ENCODE measurements at places on chromosomes 6 and 20.

GRCh38 chr6:163200289-163200688, 214.2 kb upstream of the QKI start:
- no peak for DNase-seq

DNA sequence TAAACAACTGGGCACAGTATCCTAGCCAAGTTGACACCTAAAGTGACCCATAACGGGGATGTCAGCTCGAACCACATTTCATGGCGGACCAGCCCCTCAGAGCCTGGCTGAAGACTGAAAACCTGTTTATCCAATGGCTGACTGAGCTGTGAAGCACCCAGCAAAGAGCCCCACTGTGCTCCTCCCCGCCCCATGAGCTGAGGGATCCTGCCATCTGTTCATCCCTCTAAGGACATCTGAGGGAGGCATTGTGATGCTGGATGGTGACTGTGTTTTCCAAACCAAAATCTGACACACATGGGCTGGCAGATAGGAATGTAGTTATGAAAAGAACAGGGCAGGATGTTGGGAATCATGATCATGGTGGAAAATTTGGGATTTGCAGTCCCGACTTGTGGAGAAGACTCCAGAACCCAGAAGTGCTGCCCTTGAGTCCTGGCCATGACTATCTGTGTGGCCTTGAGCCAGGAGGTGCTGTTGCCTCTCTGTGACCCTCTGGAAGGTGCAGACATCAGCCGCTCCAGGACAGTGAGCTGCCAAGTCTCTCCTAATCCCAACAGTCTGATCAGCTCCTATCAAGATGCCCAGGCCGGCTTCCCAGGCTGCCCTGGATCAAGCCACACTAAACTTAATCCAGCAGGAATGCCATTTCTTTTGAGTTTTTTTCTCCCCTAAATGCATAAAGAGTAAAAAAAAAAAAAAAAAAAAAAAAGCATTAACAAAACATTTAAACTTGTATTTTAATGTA, 5.7 kb downstream of the EDN3 start:
- DNase-seq: no peak

DNA sequence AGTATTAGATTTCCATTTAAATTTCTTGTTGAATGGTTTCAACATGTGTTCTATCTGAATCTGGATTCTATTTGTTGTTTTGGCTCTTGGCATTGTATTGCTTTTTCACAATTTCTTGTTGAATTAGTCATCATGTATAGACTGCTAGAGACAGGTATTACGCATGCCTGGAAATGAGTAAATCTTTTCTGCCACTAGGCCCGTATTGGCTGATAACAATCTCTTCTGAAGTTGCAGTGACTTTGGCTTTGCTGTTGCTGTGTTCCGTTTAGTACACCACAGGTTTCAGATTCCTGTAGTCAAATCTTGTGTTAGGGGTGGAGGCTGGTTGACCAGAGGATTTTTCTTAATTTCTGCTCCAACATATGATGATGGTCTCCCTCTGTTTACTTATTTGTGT, 1339.4 kb downstream of the GRIK2 start:
- peak; percentile 13 for DNase-seq

- DNase-seq: no peak
Observed at GRCh38 chr6:32941214-32941768, 463 bp upstream of the HLA-DMB start.

DNA sequence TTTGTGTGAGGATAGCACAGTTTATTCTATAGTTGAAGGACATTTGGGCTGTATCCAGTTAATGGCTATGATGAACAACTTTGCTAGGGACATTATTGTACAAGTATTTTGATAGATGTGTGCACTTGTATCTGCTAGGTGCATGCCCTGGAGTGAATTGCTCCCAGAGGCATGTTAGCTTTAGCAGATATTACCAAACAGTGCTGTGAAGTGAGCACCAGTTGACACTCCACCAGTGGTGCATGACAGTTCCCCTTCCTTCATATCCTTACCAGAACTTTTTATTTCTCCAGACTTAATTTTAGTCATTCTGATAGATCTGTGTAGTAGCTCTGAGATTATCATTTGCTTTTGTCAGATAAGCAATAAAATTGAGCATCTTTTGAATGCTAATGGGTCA, 48.9 kb upstream of the ENPP5 start:
- no peak for DNase-seq

GRCh38 chr6:11069760-11070159, 23.9 kb upstream of the SMIM13 start:
- no peak for DNase-seq

GRCh38 chr6:130964808-130965604, 98.0 kb downstream of the EPB41L2 start:
- DNase-seq: no peak

DNA sequence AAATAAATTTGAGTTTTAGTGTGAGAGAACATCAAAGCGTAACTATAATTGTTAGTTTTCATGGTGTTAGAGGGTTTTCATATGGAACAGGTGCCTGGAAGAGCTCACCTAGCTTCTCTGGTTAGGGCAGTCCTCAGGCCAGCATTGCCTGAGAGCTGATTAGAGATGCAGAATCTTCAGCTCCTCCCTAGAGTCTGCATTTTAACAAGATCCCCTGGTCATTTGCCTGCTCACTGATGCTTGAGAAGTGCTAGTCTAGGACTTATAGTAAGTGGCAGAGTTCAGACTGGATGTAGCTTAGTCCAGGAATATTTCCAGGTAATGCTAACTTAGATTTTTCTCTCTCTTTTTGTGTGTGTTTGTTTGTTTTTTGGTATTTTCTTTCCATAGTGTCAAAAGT, 21.7 kb upstream of the SMIM26 start:
- no peak for DNase-seq

DNA sequence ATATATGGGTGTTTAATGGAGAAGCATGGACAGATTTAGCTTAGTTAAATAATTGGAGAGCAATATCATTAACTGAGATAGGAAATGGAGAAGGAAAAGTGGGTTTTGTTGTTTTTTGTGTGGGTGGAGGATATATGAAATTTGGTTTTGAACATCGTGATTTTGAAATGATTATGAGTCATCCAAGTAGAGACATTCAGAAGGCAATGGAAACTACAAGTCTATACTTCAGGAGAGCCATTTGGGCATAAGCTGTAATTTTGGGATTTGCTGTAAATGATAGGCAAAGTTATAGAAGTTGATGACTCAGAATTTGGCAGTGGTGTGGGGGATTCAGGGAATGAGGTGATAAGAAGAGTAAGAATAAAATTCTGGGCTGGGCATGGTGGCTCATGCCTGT, 27.4 kb upstream of the FAM135A start:
- peak; percentile 9 for DNase-seq

DNA sequence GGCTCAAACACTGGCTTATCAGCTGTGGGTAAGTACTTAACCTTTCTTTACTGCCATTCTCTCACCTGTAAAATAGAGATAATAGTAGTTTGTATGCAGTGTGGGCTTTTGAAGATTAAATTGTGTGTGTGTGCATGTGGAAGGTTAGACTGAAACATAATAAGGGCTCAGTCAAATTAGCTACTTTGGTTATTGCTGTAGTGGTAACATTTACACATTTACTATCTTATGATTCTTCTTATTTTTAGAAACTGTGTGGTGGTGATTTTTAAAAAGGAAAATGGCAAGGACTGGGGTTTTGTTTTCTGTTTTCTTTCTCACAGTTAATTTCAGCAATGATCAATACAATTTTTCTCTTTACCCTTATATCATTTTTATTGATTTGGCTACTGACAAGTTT, 206.9 kb downstream of the NKAIN2 start:
- no peak for DNase-seq

GRCh38 chr6:89116702-89117101, 1.2 kb downstream of the SRSF12 start:
- DNase-seq: no peak

GRCh38 chr6:41700463-41701347, 34.7 kb downstream of the TFEB start:
- peak; percentile 41 for DNase-seq

DNA sequence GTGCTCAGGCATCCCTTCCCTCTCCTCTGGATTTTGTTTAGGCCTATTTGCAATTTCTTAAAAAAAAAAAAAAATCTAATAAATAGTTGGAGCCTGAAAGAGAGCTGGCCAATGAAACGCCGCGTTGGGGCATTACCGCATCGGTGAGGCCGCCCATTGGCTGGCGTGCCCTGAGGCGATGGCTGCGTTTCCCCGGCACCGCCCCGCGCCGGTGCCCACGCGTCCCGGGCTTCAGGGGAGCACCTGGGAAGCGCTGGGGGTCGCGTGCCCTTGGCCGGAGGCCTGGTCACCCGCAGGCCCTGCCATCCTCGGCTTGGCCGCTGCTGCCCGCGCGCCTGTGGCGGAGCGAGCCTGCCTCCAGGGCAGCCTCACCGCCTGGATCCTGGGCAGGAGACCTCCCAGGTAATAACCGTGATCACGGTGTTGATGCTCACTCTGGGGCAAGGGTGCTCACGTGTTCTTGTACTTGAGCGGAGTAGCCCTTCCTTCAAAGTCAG, 155.4 kb downstream of the NRN1 start:
- peak; percentile 30 for DNase-seq

GRCh38 chr20:50654904-50655303, 36.4 kb downstream of the RIPOR3 start:
- DNase-seq: no peak

GRCh38 chr6:123896869-123897268, 93.2 kb downstream of the NKAIN2 start:
- DNase-seq: no peak

DNA sequence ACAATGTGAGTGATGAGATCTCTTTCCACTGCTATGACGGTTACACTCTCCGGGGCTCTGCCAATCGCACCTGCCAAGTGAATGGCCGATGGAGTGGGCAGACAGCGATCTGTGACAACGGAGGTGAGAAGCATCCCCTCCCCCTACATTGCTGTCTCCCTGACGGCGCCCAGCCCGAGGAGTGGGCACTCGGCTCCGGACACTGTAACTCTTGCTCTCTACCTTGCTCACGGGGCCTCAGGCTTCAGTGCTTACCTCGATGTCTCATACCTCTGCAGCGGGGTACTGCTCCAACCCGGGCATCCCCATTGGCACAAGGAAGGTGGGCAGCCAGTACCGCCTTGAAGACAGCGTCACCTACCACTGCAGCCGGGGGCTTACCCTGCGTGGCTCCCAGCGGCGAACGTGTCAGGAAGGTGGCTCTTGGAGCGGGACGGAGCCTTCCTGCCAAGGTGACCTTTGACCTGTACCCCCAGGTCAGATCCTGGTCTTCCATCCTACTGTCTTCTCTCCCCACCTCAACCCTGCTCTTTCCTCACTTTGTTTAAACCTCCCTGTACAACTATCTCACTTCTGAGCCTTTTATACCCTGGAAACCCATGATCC, 1.3 kb downstream of the CFB start:
- DNase-seq: no peak

DNA sequence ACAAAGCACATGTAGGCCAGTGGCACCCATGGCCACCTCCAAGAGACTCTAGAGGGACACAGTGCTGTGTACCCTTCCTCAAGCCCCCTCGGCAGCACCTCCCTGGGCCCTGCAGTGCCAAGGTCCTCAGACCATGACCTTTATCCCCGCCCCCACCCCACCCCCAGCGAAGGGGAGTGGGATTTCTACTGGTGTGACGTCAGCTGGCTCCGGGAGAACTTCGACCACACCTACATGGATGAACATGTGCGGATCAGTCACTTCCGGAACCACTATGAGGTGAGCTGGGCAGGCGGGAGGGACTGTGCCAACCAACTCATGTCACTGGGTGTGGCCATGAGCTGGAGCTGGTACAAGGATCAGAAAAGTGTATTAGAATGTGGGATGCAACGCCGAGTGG, 38.0 kb downstream of the TTLL9 start:
- DNase-seq: no peak

GRCh38 chr6:71476371-71476770, 187.8 kb downstream of the OGFRL1 start:
- no peak for DNase-seq

- DNase-seq: no peak
Observed at GRCh38 chr6:18058429-18058828, 64.0 kb downstream of the NHLRC1 start.

DNA sequence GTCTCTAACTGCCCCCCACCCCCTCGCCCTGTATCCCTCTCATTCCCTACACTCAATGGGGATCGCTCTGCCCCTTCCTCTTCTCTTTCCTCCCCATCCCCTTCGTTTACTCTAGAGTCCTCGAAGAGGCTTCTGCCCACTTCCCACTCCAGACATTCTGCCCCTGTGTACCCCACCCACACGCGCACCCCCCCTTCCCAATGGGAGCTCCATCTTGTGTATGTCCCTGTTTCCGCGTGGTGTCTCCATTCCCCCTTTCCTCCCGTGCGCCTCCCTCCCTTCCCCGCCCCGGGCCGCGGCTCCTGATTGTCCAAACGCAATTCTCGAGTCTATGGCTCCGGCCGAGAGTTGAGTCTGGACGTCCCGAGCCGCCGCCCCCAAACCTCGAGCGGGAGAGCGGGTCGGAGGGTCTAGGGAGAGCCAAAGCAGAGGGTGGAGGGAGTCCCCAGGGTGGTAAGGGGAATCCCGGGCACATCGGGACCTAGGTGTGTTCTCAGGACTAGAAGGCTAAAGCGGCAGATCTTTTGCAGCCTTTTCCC, 679 bp upstream of the RING1 start:
- peak; percentile 52 for DNase-seq

DNA sequence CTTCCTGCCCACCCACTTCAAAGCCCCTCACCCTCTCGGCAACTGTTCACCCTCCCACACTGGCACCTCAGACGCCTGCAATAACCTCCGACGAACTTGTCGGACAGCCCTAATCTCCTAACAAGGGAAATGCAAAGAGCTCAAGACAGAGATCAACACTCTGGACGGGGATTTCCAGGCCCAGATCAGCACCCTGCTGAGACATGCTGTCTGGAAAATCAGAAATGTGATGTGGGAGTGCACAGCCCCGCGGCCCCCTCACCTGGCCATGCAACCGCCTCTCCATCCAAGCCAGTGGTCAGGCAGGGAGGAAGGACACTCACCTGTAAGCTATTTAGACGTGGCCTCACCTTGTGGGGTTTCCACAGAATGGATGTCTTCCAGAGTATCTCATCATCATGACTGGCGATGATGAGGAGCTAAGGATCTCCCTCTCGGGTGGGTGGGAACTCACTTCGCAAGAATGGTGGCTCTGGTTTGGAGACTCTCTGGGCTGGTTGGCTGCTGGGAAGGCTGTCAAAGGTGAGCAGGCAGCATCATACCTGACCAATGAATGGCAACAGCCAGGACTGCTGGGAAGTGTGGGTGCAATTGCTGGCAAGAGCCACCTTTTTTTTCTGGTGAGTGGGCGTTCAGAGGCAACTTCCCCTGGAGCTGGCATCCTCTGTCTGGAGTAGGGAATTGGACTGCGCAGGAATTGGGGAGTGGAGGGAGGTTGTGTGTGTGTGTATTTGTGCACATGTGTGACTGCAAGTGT, 28.1 kb upstream of the ADTRP start:
- peak; percentile 36 for DNase-seq

DNA sequence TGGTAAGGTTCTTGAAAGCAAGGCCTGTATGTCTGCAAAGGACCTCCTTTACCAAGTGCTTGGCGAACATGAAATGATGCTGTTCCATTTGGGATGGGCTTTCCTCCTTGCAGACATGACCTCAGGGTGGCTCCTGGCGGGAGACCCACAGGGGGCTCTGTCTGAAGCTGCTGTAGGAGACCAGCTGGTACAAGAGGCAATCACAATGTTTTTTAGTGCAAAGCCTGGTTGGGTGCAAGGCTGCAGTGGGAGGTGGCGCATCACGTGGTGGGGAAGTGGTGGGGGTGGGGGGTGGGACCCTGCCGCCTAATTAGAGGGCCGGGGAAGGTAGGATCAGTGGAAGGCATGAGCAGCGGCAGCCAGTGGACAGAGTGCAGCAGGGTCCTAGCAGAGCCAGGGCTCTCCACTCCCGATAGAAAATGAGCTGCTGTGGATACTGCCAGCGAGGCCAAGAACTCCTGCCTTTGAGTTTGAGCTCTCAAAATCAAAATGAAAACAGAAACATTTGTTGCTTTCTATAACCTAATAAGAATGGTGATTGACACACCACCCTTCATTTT, 9.1 kb upstream of the ARMC2 start:
- no peak for DNase-seq

GRCh38 chr6:142112451-142113061, 20.2 kb upstream of the GJE1 start:
- DNase-seq: peak; percentile 89
